ENCODE measurements at places on chromosomes 3 and 15.
A peak's percentile ranks its signal among the peaks of the same experiment; 100 is the strongest.

DNA sequence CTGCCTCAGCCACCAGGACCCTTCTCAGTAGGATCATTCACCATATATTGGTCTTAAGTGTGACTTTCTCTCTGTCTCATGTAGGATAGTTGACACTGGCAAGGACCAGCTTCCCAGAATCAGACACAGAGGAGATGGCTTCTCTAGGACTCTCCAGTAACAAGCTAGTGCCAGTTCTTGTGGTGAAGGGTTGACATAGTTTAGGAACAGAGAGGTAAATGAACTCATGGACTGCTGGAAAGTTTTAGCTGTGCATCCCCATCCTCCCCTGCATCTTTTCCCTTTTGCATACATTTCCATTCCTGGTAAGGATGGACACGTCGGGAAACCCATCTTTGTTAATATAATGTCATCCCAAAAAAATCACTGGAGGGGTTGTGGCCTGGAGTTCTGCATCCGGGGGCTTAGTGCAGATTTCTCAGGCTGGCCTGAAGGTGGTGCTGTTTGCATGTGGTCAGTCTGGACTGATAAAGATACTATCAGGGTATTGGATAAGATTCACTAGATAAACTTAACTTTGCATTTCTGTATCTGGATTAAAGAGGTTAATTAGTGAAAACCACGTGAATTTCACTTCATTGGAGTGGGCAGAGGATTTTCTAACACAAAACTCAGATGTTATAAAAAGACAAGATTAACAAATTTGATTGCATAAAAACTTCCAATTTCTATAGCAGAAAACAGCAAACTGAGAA, 110.8 kb downstream of the TBC1D2B start:
- DNase-seq = no peak

DNA sequence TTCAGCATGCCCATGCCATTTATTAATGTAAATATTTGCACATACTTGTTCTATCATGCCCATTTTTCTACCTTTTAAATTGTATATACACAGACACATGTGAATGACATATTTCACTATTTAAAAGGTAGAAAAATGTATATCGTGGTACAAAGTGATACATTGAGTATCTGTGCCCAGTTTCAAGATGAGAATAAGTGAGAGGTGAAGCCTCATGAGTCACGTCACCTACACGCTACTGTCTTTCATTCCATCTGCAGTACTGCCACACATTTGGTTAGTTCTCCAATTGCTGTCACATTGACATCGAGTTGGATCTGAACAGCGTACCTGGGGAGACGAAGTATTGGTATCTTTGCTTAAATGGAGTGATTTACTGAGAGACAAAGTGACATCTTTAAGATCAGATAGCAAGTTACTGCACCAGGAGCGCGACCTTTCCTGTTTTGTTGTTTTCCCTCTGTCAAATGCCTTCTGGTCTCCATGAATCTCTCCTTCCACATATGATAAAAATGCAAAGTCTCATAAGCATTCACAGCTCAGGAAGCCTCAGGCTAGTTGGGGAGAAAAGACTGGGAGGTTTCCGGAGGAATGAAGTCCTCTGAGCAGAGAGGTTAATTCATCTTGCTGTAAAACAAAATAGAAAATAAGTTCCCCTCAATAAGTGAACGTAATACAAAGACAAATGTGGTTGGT, 12.0 kb downstream of the GREM1 start:
- DNase-seq = no peak

DNA sequence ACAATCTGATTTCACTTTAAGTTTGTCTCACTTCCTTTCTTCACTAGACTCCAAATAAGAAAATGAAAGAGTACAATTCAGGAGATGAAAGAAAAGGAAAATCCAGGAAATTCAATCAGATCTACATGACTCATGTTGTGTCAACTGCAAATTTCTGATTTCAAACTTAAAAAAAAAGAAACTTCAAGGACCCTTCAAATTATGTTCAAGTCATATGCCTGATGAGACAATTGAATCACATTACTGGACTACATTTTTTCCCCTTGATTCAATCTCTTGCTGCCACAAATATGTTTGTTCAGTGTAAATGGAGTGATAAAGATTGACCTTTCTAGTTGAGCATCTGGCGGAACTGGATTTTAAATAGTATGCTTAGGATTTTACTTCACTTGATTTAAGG, 37.4 kb downstream of the FRMD5 start:
- DNase-seq = no peak

- no peak for DNase-seq
Measured at GRCh38 chr3:153889905-153890334, 231.3 kb upstream of the ARHGEF26 start.

- no peak for DNase-seq
Measured at GRCh38 chr3:170836491-170836890, 33.5 kb downstream of the RPL22L1 start.

DNA sequence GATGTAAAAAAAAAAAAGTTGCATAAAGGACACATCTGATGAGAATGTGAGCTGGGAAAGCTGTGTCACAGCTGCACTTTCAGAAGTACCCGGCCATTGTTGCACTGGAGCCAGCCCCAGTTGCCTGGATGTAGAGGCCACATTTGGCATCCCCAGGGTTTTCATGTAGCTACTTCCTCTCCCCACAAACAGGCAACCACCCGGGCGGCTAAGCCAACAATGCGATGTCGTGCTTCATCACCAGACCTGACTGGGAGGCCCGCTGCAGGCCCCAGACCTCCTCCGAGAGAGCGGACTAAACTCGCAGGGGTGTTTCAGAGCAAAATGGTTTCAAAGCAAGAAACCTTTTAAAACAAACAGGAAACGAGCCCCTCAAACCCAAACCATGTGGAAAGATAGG, 142.3 kb downstream of the TMCO5A start:
- DNase-seq = peak; percentile 33

DNA sequence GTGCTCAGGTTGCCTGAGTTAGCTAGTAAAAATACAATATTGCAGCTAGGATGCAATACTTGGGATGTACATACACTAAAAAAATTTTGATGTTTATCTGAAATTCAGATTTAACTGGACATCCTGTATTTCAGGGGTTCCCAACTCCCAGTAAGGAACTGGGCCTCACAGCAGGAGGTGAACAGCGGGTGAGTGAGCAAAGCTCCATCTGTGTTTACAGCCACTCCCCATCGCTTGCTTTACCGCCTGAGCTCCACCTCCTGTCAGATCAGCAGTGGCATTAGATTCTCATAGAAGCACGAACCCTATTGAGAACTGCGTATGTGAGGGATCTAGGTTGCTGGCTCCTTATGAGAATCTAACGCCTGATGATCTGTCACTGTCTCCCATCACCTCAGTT, 285.1 kb upstream of the PROK2 start:
- DNase-seq = no peak

DNA sequence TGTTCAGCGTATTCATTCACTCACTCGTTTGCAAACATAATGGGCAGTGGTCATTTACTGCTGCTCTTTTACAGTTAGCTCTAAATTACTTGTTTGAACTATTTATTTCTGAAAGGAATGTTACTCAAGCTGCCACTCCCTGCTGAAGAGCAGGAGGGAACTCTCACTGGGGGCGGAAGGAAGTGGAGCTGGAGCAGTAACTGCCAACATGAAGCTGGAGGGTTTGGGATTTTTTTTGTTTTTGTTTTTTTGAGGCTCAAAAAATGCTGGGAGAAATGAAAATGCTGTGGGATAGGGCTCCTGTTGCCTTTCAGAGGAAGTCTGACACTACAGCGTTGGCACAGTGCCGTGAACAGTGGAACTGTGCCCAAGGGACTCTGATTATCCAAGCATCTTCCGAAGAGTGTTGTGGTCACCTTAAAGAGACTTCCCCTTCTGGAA, 44.1 kb downstream of the SENP2 start:
- peak; percentile 54 for DNase-seq

DNA sequence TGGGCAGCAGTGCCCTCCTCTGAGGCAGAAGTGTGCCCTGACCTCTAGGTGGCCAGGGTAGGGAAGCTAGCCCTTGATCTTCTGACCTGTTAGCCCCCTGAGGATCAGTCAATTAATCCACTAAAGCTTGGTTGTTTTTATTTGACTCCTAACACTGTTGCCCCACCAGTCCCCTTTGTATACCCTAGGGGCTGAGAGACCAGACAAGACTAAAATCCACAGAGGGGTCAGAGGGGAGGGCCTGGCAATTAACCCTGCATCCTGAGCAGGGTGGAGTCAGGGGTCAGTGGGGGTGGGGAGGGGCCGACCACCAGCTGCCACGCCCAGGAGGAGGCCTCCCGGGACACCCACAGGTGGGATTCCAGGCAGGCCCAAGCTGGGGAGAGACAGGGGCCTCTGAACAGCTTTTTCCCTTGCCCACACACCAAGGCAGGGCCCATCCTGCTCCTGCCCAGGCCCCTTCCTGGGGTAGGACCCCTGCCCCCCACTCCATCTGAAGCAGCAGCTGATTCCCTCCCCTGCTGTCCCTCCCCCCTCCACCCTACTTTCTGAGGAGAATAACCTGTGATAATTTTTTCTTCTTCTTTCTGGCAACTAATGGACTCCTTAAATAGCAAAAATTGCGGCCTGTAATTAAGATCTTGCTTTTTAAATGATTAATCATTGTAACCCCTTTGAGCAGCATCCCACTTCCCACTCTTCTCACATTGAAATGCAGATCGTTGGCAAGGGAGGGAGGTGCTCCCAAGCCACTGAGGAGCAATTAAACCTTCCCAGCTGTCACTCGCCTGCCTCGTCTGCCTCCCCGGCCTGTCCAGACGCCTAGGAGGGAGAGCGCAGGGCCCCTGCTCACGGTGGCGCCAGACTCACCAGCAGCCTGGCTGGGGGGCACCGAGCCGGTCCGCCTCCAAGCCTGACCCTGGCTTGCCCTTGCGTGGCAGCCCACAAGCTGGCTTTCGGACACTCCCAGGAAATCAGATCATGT, 51.9 kb downstream of the RHCG start:
- no peak for DNase-seq

DNA sequence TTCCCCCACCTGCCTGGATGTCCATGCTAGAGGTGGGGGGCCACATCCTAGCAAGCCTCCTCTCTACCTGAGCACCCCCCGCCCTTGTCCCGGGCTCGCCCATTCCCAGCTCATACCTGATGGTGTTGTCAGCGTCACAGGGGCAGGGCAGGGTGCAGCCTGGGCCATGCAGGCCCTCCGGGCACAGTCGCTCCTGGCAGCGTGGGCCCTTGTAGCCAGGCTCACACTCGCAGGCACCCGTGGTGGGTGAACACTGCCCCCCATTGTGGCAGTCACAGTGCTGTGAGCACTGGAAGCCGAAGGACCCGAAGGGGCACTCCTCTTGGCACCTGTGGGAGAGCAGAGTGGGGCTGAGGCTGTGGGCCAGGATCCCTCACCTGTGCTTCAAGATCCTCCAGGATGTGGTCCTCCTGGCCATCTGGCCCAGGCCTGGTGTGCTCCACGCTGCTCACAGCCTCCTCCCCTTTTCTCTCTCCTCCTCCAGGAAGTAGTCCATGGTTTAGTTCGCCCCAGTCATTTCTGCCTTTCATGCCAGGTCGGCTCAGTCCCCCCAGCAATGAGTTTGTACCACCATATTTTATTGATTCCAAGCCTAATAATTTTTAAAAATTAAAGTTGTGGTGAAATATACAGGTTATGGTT, 95.6 kb downstream of the RAB11A start:
- no peak for DNase-seq

- no peak for DNase-seq
Measured at GRCh38 chr3:190552969-190553759, 39.3 kb downstream of the IL1RAP start.

DNA sequence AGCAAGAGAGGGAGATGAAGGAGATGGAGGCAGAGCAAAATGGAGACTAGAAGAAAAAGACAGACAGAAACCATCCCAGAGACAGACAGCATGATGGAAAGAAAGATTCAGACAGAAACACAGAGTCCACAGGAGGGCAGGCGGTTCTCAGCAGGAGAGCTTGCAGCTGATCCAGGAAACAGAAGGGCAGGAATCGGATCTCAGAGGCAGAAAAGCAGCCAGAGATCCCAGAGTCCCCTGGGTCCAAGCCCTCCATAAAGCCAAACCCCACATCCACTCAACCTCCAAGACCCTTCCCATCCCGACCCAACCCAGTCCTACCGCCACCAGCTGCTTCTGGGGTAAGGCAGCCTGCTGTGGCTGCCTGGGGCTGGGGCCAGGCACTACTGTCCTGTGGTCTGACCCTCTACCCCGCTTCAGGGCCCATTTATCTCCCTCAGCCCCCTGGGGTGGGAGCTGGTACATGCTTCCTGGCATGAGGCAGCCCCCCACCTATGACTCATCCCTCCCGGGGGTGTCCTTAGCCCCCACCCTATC, at the start of gene UCN2:
UCN2 (minus strand) TSS at position 400 of the 537 bp plus-strand sequence. CDS start 657 bp downstream, outside the sequence.
- DNase-seq = peak; percentile 37

DNA sequence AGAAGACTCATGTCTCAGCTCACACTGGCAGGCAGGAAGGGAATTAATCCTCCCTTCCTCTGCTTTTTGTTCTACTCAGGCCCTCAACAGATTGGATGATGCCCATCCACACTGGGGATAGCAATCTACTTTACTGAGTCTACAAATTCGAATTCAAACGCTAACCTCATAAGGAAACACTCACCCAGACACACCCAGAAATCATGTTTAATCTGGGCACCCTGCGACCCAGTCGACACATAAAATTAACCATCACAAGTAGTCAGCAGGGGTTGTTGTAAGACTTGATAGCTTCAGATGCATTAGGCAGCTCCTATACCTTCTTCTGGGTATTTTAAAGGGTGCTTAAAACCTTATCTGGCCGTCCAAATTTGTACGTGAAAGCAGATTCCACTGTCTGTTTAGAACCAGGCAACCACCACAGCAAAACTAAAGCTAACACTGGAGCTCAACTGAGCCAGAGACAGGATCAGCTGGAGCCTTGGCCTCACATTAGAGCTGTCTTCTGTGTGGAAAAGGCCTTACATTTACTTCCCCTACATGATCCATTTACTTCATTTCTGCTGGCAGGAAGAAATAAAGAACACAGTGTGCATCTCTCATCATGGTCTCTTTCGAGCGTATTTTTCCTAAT, 407.3 kb upstream of the PPP2R3A start:
- no peak for DNase-seq

- DNase-seq = no peak
Measured at GRCh38 chr3:30648670-30649357, 42.4 kb downstream of the TGFBR2 start.

DNA sequence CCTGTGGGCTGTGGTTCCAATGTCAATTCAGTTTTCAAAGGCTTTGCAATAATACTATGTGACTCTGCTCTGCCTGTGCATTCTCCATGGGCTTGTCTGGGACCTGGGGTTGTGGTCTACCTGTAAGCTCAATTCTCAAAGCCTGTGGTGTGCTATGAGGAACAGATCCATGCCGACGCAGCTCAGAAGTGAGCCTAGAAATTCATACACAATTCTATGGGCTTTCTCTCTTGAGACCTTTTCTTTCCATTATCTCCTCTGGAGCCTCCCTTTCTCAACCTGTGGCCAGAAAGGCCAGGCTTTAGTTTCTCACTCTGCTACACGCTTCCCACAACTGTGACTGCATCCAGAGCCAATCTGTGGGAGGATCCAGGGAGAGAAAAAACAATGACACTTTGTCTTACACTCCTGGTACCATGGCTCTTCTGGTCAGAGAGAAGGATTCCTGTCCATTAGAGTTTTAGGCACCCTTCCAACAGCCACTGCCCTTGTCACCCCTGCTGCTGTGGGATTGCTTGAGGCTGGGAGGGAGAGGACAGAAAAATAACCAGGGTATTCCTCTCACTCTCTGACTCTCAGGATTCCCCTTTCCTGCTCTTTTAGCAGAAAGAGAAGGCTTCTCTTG, 34.1 kb upstream of the KLF13 start:
- no peak for DNase-seq
